Motor neuron (in vitro differentiated cells): ENCODE measurements at places on chromosomes 12 and 14.

DNA sequence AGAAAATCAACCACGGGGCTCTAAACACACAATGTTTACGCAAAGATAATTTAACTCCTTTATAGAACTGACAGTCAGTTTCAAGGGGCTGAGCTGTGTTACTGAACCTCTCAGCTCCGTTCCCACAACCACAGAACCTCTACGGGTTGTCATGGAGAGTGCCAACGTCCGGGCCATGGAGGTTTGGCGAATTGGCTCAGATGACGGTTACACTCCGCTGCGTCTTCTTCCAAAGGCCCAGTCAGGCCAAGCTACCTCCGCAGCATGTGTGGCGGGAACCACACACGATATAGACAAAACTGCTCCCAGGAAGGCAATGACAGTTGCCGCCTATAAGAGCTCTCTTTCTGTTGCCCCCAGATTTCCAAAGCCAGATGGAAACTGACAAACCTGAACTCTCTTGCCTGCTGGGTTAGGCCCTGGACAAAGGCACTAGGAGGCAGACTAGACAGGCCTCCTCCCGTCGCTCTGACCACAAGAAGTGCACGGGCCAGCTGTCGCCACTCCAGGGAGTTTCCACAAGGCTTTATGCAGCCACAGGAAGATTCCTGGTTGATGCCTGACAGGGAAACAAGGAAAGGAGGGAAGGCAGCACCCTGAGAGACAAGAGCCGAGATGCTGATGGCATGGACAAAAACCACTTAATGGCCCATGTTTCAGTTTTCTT is 30.3 kb downstream of the CCDC88C start:
- peak; percentile 32 for ATAC-seq

DNA sequence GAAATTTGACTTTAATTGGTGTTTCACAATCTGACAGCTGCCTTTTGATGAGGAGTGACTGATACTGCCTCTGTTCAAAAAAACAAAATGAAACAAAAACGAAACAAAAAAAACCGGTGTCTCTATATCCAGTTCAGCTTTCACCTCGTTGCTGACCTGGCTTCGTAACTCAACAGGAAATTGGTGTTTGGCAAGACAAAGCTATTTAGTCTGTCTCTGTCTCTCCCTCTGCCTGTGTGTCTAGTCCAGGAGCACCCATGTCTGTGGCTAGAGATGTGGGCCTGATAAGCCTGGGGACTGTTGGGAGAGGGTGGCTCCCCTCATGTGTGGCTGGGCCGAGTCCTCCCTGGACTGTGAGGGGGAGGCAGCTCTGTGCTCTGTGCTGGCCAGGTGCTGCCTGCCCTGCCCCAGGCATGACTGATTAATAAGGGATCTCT is 11.3 kb downstream of the CACNA1C start:
- no peak for ATAC-seq

DNA sequence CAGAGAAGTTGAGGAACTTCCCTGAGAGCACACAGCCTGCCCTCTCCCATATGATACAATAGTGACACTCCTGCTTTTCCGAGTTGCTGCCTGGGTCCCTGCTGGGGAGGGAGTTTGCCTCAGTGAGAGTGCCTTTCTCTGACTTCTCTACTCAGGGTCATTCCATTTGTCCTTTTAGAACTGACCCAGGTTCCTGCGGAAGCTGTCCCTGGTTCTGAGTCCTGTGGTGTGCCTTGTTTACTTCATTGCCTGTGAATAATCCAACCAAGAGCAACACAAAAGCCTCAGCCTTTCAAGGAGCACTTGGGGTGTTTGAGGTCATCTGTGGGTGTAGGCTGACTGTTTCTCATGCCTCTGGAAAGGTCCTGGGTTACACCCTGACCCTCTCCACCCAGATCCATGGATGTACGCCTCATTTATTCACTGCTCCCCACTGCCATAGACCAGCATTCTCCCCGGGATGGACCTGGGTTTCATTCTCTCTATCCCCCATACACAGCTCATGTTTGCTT is 13.6 kb downstream of the SERPINA1 start:
- ATAC-seq: peak; percentile 6

DNA sequence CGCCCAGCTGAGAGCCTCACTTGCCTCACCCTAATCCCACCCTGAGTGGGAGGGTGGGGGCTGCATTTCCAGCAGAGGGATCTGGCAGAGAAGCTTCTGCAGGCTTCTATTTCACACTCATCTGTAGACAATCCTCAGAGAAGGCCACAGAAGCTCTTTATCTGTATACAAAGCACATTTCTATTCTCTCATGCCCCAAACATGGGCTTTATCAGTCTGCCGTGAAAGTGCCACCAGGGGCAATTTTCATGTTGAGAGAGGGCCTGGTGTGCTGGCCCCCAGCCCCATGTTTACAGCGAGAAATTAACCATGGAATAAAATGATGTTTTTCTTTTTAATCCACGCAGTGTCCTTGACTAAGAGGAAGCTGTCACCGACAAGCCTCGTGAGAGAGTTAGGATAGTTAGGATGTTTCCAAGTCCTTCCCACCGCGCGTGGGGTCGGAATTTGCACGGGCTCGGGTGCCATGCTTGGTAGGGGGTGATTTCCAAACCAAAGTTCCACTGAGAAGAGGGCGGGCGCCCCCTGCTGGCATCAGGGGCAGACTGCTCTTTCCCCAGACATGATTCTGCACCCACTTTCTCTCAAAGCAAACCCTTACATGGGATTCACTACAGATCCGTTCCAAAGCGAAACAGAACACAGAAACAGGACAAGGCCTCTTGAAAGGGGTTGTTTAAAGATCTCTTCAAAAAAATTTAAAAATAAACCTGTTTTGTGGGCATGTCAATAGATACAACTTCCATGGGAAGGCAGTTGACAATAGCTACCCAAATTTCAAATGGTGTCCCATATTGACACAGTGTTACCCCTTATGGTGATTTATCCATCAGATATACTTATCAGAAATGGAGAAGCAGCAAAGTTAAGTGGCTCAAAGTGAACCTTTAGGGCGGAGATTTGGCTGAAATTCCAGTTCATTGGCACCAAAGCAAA is 19.4 kb downstream of the BDKRB1 start:
- peak; percentile 62 for ATAC-seq

GRCh38 chr12:107759410-107759809 is 1.5 kb downstream of the PRDM4 start:
- ATAC-seq: peak; percentile 40
